Omental fat pad (tissue), 4 donors: ENCODE measurements at places on chromosomes 4 and X. TPM values are rescaled to one million over a fixed set of nuclear protein-coding genes. Genes with fewer than 3 reads are reported as not detected.

Gene ASB11
- not detected for total RNA-seq

Gene ALPK1
- total RNA-seq, result 20.5 TPM

Gene CCDC120
- 2.9 TPM for total RNA-seq

Gene ZCCHC12
- total RNA-seq, result not detected

Gene LRP2BP
- 1.2 TPM for total RNA-seq

Gene KLHL2
- 30.8 TPM for total RNA-seq

GRCh38 chr4:101104312-101105052, 242.8 kb downstream of the PPP3CA start:
- no peak for DNase-seq

DNA sequence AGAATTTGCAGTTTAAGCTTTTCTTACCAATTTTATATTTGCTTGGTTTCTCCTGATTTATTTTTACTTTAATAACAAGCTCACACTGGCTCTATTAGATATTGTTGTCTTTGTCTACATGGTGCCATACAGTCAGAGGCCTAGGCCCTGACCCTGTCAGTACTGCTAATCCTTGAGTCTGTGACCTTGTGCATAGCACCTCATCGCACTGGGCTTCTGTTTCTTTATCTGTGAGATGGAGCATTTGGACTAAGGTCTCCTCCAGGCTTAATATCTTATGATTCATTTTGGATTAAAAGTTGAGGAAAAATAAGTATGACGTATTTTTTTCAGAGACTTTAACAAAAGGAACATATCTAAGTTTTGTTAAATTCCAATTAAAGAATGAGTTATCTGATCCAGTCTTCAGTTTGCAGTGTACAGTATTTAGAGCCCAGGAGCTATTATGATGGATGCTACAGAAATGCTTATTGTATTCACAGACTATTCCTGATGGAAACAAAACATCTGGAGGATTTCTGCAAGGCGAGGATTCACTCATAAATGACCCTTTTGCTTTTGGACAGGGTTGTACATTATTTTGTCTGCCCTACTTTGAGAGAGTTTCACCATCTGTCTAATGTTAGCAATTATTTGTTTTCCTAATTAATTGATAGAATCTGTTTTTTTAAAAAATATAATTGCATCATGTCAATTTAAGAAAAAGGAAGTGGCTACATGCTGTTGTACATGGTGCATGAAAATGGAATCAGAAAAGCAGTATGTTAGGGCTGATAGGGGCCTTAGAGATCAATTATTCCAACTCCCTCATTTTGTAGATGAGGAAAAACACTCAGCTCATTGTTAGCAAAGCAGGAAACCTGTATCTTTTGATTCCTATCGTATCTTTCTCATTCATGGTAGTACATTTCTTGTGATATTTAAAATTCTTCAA, 203.6 kb downstream of the BANK1 start:
- no peak for DNase-seq

DNA sequence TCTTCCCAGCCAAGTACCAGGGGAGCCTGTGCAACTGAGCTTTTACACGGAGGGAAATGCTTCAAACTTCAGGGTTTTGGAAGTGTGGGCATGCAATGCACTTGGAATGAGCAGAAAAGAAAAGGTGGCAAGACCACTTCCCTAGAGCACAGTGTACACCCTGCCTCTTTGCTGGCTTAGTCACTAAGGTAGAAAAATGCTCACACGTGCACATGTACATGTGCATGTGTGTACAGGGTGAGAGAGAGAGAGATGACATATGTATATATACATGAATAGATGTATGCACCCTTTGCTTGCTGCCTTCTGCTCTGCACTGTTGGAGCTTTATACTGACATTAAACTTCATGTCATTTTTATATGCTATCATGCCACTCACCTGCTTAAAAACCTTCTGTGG, 7.9 kb upstream of the KLF3 start:
- DNase-seq, result no peak

GRCh38 chr4:89258506-89258905, 49.1 kb downstream of the GPRIN3 start:
- no peak for DNase-seq

GRCh38 chrX:55142206-55142918, 53.5 kb downstream of the PAGE2 start:
- DNase-seq, result no peak

DNA sequence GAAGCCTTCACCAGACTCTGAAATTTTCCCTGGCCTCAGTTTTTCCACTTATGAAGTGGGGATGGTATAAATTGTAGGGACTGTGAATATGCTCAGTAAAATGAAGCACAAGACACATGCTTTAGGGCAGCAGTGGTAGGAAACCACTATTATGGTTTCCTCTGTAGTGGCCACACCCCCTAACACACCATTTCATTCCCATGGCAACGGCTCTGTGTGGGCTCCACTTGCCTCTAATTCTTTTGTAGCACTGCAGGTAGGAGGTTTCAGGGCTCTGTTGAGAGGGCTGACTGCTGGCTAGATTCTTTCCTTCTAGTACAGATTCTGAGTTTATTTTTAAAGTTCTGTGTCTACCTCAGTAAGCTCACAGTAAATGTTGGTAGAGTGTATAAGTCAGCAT, 3.5 kb upstream of the VMA21 start:
- no peak for DNase-seq

- DNase-seq, result no peak
These were observed 101.2 kb downstream of the ZNF674 start for GRCh38 chrX:46444011-46444410.

- DNase-seq, result no peak
These were observed 10.0 kb downstream of the TNIP3 start for GRCh38 chr4:121154103-121154515.

- DNase-seq, result no peak
These were observed 1.7 kb downstream of the SLC25A4 start for GRCh38 chr4:185144601-185145240.
